ENCODE measurements at places on chromosomes 2 and 18.

GRCh38 chr2:147025646-147026585 lies 818.9 kb upstream of the ACVR2A start:
- no peak for DNase-seq
- H3K36me3 ChIP-seq: no peaks in the 10 kb centered on the region
- no peak overlapping the region for H3K4me3 ChIP-seq
- H3K4me1 ChIP-seq: no peaks in the 10 kb centered on the region

GRCh38 chr2:70596293-70596692 lies 42.7 kb upstream of the TGFA start:
- no peaks in the 10 kb centered on the region for H3K36me3 ChIP-seq
- H3K4me3 ChIP-seq: no peak overlapping the region
- H3K27me3 ChIP-seq: peaks cover 8% of the 10 kb centered on the region

GRCh38 chr2:8169443-8169842 lies 512.4 kb upstream of the ID2 start:
- peaks cover 2% of the 10 kb centered on the region for H3K27me3 ChIP-seq
- H3K4me1 ChIP-seq: peaks cover 10% of the 10 kb centered on the region
- peaks cover 3% of the 10 kb centered on the region for H3K36me3 ChIP-seq
- H3K27ac ChIP-seq: no peak overlapping the region
- DNase-seq: no peak

DNA sequence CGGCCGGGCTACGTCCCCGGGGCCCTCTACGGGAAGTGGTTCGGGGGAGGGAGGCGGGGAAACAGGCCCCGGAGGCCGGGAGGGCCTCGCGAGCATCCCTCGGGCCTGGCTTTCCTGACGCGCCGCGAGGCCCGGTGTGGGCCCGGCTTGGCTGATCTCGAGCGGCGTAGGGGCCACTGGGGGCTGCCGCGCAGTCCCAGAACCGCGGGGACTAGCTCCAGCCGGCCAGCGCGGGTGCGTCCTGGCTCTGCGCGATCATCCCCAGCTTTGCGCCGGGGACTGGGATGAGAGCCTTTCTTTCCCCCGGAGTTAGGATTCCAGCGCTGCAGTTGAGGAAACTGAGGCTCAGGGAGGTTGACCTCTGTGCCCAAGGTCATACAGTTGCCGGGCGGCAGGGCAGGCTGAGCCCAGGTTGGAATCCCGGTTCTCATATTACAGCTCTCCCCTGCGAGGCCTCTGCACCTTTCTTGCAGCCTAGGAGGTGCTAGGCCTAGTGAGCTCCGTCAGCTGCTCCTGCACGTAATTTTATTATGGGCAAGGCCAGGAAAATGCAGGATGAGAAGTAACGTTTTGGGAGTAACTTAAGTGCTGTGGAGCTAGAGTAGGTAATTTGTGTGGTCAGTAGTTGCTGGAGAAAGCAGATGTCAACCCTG lies 501 bp downstream of the LPIN1 start:
- peak overlapping the region; percentile 88 for H3K27ac ChIP-seq
- H3K4me3 ChIP-seq: peak overlapping the region; percentile 92
- peaks cover 83% of the 10 kb centered on the region for H3K4me1 ChIP-seq
- no peaks in the 10 kb centered on the region for H3K27me3 ChIP-seq

DNA sequence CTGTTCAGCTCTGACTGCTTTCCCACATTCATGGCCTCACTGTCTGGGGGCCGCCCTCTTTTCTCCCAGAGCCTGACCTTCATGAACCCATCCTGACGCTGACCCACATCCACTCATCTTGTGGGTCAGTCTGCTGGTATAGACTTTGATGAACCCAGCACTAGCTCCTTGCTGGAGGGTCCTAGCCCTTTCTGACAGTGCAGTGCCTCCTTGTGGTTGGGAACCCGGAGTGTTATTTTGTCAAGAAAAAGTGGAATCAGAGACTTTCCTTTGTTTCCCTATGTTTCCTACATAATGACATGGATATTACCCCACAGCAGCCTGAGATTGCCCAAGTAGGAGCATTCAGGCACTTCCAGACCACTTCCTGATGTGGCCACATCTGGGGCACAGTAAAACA lies 19.3 kb upstream of the OSR1 start:
- H3K36me3 ChIP-seq: no peaks in the 10 kb centered on the region
- DNase-seq: no peak
- H3K4me1 ChIP-seq: no peaks in the 10 kb centered on the region
- no peak overlapping the region for H3K27ac ChIP-seq

GRCh38 chr2:163592954-163593622 lies 142.7 kb downstream of the FIGN start:
- H3K27ac ChIP-seq: no peak overlapping the region
- H3K36me3 ChIP-seq: no peaks in the 10 kb centered on the region
- H3K4me3 ChIP-seq: no peak overlapping the region
- no peaks in the 10 kb centered on the region for H3K27me3 ChIP-seq
- DNase-seq: no peak
- no peaks in the 10 kb centered on the region for H3K4me1 ChIP-seq

GRCh38 chr18:7170292-7170691 lies 52.7 kb upstream of the LAMA1 start:
- no peak overlapping the region for H3K27ac ChIP-seq
- no peaks in the 10 kb centered on the region for H3K4me1 ChIP-seq
- H3K36me3 ChIP-seq: no peaks in the 10 kb centered on the region
- no peak overlapping the region for H3K4me3 ChIP-seq

DNA sequence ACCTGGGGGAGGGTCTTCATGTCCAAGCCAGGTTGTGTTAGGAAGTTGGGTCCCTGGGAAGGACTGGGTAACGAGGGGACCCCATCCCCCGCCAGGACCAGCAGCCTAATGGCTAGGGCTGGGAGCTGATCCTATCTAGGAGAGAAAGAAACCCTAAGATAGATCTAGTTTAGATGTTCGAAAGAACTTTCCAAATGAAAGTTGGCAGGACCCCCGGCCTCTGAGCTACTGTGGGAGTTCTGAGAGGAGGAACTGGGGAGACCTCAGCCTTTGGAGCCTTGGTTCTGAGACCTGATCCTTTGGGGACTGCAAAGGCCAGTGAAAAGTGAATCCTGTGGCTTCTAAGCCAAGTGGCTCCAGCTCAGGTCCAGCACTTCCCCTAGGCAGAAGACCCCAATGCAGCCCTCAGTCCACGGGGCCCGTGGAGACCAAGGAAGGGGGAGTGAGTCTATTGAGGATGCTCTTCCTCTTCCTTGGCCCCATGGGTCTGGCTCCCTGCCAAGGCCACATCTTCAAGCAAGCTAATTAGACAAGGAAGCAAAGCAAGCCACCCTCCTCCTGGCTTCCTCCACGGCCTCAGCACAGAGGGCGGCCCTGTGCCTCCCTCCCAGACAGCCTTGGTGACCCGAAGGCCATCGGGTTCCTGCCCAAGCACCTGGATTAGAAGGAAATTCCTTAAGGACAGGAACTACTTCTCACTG lies 23.5 kb downstream of the CCT7 start:
- H3K27ac ChIP-seq: no peak overlapping the region
- no peak overlapping the region for H3K4me3 ChIP-seq

DNA sequence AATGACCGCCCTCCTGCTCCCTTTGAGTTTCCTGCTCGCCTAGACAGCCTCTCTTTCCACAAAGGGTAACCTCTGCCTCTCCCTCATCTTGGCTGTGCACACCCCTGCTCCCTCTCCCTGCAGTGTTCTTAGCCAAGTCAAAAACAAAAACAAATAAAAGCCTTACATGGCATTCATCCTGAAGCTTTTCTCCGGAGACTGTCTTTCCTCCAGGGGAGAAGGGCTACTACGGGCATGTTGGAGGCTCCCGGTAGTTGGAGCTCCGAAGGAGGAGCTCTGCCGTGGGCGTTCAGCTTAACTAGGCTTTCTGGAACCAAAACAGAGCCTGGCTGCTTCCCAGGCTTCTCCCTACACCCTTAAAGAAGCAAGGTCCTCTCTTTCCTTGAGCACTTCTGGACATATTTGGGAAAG lies 104.2 kb downstream of the TPGS2 start:
- H3K27ac ChIP-seq: no peak overlapping the region
- H3K4me1 ChIP-seq: no peaks in the 10 kb centered on the region

- H3K36me3 ChIP-seq: peaks cover 43% of the 10 kb centered on the region
- H3K27ac ChIP-seq: no peak overlapping the region
- H3K4me1 ChIP-seq: peaks cover 65% of the 10 kb centered on the region
- DNase-seq: no peak
- H3K27me3 ChIP-seq: no peaks in the 10 kb centered on the region
- H3K4me3 ChIP-seq: no peak overlapping the region
Measured at GRCh38 chr2:157872791-157873190, 3.3 kb downstream of the ACVR1 start.

DNA sequence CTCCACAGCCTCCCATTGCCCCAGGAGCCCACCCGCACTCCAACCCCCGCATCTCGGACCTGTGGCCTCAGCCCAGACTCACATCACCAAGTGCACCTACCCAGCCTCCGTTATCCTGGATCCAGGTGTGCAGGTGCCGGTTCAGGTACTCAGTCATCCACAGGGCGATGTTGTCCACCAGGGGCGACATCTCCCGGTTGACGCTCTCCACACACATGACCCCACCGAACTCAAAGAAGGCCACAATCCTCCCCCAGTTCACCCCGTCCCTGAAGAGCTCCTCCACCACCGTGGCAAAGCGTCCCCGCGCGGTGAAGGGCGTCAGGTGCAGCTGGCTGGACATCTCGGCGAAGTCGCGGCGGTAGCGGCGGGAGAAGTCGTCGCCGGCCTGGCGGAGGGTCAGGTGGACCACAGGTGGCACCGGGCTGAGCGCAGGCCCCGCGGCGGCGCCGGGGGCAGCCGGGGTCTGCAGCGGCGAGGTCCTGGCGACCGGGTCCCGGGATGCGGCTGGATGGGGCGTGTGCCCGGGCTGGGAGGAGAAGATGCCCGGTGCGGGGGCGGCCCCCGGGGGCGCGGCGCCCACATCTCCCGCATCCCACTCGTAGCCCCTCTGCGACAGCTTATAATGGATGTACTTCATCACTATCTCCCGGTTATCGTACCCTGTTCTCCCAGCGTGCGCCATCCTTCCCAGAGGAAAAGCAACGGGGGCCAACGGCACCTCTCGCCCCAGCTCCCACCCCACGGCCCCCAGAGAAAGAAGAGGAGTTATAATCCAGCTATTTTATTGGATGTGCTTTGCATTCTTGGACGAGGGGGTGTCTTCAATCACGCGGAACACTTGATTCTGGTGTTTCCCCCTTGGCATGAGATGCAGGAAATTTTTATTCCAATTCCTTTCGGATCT lies 1.3 kb downstream of the BCL2 start:
- H3K4me3 ChIP-seq: peak overlapping the region; percentile 92
- H3K4me1 ChIP-seq: peaks cover 45% of the 10 kb centered on the region
- peaks cover 59% of the 10 kb centered on the region for H3K36me3 ChIP-seq
- peak overlapping the region; percentile 92 for H3K27ac ChIP-seq
- peak; percentile 89 for DNase-seq

Data from activated CD4-positive, alpha-beta memory T cell treated with anti-CD3 and anti-CD28 coated beads, Interleukin-2, amount 10 ng/mL, durations not matched to agents 7 days and 5 days (primary cell).